NCI-H82 (cell line): ENCODE measurements at places on chromosomes 7 and 10.

GRCh38 chr7:74674166-74674565, 16.6 kb downstream of the GTF2I start:
- no peak for DNase-seq

GRCh38 chr10:106655165-106655564, 509.3 kb downstream of the SORCS1 start:
- no peak for DNase-seq

DNA sequence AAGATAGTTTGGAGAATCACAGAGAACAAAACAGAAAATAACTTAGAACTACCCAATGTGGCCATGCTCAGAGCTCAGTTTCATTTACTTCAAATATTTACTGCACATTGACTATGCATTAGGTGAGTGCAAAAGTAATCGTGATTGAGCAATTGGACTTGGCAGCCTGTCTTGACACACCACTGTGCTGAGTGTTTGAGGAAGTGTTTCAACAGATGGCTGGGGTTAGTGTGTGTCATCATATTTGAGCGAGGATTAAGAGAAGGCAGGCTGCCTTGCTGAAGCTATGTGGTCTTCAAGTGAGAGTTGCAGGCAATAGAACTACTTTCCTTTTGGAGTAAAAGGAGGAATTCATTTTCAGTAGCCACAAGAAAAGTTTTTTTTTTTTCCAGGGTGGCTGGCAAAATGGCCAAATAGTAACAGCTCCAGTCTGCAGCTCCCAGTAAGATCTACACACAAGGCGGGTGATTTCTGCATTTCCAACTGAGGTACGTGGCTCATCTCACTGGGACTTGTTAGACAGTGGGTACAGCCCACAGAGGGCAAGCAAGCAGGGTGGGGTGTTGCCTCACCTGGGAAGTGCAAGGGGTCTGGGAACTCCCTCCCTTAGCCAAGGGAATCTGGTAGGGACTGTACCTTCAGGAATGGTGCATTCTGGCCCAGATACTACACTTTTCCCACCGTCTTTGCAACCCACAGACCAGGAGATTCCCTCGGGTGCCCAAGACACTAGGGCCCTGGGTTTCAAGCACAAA, 37.6 kb downstream of the AKR1C4 start:
- peak; percentile 68 for DNase-seq

DNA sequence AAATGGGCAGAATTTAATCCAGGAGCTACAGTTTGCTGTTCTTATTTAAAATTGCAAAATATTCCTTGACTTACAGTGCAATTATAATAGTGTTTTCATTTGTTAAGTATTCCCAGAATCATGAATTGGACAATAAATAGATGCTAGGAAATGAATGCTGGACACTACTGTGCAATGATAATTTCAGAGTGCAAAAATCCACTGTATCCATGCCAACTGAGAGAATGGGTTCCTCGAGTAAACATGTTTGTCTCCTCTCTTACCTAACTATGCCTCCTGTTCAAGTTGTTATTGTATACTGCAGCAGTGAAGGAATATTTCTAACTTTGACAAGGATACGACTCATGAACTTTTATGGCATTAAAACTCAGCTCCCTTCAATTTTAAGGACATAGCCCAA, 1396.3 kb downstream of the GATA3 start:
- no peak for DNase-seq
